ENCODE measurements at places on chromosomes 3 and 15.

DNA sequence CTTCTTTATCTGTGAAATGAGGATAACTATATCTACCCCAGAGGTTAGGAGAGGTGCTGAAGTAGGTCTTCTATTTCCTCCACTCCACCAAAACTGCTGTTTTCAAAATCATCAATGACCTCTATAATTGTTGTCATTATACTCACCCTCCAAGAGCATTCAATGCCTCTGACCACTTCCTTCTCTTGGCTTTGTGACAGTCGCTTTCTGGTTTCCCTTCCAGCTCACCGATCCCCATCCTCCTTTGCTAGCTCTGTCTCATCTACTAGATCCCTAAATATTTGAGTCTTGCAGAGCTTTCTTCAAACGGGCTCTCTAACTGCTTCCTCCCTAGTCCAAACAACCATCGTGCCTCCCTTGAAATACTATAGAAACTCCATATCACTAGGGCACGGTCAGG, 153.5 kb downstream of the RPLP1 start:
- DNase-seq, result no peak

DNA sequence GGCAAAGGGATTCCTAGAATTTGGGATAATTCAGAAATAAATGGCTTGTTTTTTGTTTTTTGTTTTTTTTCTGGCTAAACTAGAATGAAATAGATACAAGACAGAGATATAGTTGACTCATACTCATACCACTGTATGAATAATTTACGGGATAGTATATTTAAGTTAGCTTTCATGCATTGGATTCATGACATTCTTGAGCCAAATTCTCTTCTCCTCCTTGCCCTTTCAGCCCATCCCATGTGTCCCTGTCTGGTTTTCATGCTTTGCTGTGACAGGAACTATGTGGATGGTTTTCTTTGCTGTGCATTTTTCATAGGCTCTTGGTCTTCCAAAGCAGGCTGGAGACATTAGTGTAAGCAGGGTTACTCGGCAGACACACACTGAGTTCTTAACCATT, 66.6 kb upstream of the UMPS start:
- DNase-seq, result no peak

DNA sequence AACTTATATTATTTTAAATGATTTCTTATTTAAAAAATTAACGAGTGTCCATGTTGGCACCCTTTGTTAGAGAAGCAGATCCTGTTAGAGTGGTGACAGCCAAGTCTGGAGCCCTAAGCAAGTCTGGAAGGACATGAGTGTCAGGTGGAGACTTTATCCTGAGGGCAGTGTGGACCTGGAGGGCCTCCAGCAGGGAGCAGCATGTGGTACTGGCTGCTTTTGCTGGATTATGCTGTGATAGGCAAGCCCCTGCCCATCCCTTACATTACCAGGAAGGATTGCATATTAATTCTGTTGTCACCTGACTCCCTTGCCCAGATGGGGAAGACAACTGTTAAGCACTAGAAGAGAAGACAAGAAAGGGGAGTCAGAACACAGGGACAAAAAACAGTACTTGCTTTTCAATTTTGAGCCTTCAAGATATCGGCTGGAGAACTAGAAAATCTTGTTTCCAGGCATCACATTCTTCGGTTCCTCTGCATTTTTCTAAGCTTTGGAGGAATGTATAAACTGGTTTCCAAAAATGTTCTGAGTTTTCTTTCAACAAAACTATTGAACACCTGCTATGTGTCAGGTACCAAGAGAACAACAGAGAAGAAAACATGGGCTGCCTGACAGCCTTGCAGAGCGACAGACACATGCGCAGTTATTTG, 22.7 kb downstream of the ZNF860 start:
- peak; percentile 63 for DNase-seq

DNA sequence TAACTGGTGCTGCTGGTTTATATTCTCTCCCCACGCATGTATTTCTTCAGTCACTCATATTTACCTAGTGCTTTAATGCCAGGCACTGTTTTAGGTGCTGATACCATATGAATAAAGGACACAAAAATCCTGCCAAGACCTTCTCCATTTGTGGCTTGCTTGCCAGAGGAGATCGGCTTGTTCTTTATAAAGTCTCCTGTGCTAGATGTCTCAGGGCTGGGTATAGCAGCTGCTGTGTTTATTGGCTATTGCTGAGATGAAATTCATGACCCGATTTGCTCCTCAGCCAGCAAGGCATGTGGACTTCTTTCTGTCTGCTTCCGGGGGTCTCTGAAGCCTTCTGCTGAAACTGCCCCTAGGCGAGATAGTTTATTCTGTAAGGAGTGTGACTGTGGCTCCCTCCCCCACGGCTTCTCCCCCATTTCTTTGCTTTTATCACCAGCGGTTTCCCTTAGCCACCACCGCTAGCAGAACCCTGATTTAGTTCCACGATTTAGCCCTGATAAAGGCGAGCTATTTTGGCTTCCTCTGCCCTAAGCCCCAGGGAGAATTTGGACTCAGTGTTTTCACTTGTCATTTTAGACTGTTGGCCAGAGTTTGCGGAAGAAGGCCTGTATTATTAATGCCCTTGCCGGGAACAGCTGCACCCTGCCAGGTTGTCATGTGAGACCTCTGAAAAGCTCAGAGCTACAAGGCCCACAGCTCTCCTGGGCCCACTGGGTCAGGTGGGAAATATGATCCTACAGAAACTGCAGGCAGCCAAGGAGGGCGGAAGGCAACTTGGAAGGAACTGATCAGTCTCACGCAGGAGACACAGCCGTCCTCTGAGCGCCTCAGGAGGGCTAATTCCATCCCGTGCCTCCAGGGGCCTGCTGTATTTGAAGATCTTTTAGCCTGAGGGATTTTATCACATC, 46.8 kb downstream of the ST6GAL1 start:
- no peak for DNase-seq

DNA sequence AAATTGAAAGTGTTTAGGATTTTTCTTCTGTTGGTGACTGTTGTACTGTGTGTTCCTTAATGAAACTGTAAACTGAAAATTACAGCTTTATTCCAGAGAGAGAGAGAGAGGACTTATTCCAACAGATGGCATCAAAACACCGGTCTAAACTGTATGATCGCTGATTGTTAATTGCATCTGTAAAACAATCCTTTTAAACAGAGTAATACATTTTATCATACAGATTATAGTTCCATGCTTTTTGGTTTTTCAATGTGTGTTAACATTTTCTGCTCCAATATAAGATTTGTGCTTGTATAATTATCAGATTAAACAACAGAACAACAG, 289.7 kb upstream of the DNAJC19 start:
- no peak for DNase-seq

DNA sequence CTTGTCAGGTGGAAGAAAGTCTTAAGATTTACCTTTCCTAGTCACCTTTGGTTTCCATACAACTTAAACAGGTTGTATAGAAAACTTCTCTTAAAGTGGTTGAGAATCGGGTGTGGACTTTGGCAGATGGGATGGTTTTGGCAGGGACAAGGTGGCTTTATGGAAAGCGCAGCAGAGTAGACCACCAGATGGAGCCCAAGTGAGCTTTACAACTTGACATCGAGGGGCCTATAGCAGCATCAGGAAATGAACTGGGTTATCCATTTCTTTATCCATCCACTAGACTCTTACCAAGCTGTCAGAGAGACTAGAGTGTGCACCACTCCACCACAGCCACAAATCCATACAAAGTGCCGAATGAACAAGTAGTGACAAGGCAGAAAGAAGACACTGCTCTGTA, 85.3 kb upstream of the MBNL1 start:
- DNase-seq, result peak; percentile 36

DNA sequence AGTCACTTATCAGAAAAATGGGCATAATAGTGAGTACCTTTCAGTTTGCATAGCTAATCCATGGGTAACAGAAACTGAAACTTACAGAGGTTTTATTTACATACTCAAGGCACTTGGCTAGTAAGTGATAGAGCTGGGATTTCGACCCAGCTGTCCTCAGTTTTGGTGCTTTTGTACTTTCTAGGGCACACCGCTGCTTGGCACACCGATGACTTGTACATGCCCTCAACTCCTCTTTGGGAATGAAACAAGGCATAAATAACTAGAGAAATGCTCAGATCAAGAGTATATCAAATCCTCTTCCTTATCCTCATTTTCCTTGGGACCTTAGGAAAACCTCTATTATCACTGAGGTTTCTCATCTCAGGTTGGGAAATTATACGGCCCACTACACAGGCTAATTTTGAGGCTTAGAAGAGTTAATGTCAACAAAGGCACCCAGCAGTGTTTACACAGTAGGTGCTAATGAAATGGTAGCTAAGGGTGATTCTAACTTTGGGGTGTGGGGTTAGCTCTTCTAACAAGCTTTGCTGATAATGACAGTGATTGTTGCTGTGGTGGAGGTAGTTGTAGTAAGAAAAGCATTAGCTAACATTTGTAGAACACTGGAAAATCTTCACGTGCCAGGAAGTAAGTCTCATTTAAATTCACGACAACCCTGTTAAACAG, 20.3 kb upstream of the DGKG start:
- DNase-seq, result no peak

DNA sequence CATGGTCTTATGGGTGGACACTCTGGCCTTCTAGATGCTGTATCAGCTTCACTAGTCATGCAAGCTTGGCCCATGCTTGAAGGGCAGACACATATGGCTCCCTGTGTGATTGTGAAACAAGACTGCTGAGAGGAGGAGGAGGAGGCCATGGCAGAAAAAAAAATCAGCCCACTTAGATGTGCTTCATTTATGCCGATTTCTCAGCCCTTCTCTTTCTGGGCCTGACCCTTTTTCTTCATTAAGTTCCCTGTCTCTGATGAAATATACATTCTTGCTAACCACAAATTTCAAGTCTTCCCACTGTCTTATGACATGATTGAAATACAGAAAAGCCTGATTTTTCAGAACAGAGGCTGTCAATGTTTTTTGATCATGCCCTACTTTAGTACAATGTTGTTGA, 213.0 kb upstream of the FEZF2 start:
- DNase-seq, result no peak

- no peak for DNase-seq
Observed at GRCh38 chr3:179505534-179505933, 54.3 kb upstream of the GNB4 start.

- DNase-seq, result no peak
Observed at GRCh38 chr3:24714436-24714835, 219.8 kb upstream of the THRB start.

DNA sequence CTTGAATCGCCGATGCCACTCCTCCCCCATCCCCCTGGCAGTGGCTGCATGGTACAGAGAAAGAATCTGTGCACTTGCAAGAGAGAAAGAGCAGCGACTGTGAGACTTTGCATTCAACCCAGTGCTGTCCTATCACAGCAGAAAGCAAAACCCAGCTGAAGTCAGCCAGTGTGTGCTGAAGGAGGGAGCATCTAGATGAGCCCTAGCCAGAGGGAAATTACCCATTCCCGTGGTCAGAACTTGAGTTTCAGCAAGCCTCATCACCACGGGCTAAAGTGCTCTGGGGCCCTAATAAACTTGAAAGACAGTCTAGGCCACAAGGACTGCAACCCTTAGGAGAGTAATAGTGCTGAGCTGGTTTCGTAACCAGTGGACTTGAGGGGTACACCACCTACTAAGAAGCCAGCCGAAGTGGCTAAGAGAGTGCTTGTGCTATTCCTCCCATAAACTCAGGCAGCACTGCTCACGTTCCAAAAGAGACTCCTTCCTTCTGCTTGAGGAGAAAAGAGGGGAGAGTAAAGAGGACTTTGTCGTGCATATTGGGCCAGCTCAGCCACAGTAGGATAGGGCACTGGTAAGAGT, 15.2 kb upstream of the PIK3R4 start:
- no peak for DNase-seq

- no peak for DNase-seq
Observed at GRCh38 chr3:57382933-57383332, 90.4 kb upstream of the ASB14 start.

DNA sequence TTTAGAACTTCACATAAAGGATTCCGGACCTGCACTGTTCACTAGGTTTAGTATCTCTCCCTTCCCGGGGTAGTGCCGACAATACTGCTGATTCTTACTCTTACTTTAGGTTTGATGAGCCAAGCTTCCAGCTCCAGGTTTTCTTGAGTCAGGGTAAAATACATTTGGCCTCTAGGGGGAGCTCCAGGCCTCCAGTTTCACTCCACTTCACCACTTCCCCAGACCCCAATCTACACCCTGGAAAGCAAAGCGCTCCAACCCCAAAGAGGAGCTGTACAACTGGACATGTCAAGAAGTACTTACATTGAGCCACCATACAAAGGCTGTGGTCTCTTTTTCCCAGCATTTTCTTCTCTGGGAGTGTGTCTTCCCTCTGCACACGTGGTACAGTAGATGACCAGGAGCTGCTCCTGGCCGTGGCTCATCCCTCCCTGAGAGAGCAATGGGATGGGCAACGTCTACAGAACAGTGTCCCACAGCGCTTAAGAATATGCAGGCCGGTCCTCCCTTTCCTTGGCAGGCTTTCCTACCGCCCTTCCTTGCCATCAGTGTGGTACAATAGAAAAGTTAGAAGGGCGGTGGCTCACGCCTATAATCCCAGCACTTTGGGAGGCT, 93.9 kb upstream of the CCDC80 start:
- DNase-seq, result peak; percentile 46
